ENCODE measurements at places on chromosomes 2 and 18. TPM values are rescaled to one million over a fixed set of nuclear protein-coding genes. Genes with fewer than 3 reads are reported as not detected.

- DNase-seq = no peak
- peaks cover 94% of the 10 kb centered on the region for H3K27me3 ChIP-seq
- H3K4me3 ChIP-seq = peak overlapping the region; percentile 54
- peaks cover 52% of the 10 kb centered on the region for H3K4me1 ChIP-seq
Measured at GRCh38 chr2:45007961-45008295, 1.3 kb downstream of the SIX2 start.

- peak overlapping the region; percentile 94 for H3K27ac ChIP-seq
- H3K27me3 ChIP-seq = no peaks in the 10 kb centered on the region
- H3K4me3 ChIP-seq = peak overlapping the region; percentile 68
- H3K36me3 ChIP-seq = no peaks in the 10 kb centered on the region
- no peak for DNase-seq
Measured at GRCh38 chr2:226791056-226791486, 8.5 kb downstream of the IRS1 start.

- no peak overlapping the region for H3K4me3 ChIP-seq
- no peak for DNase-seq
- no peak overlapping the region for H3K27ac ChIP-seq
- no peaks in the 10 kb centered on the region for H3K27me3 ChIP-seq
Measured at GRCh38 chr2:202299712-202300111, 34.1 kb downstream of the NOP58 start.

GRCh38 chr2:105081006-105081601 is 43.2 kb downstream of the MRPS9 start:
- DNase-seq = no peak
- peaks cover 17% of the 10 kb centered on the region for H3K36me3 ChIP-seq
- H3K27ac ChIP-seq = no peak overlapping the region

GRCh38 chr2:200810252-200810997 is 1.3 kb upstream of the BZW1 start:
- H3K27me3 ChIP-seq = no peaks in the 10 kb centered on the region
- H3K36me3 ChIP-seq = peaks cover 3% of the 10 kb centered on the region
- DNase-seq = no peak
- peaks cover 35% of the 10 kb centered on the region for H3K4me1 ChIP-seq

TGFA gene
- total RNA-seq = 38.0 TPM

FSHR gene
- not detected for total RNA-seq

FER1L5 gene
- total RNA-seq = not detected
